ENCODE measurements at places on chromosomes 4 and X.

GRCh38 chr4:61493041-61493440 is 292.9 kb downstream of the ADGRL3 start:
- no peak for DNase-seq

- DNase-seq, result no peak
Measured at GRCh38 chr4:163806653-163807052, 312.2 kb downstream of the TMA16 start.

DNA sequence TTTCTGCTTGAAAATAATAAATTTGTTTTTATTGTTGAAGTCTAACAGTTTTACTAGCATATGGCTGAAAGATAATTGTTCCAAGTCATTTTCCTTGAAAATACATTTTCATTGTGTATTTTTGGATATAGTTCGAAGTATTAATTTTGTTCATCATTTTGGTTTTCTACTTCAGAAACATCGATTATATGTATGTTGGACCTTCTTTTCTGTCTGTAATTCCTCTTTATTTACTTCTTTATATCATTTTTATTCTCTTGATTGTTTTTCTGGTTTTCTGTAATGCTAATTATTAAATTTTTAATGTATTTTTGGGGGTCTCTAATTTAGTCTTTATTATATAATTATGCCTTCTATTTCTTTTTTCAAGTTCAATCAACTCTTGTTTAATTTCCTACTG is 407.1 kb upstream of the FRG1 start:
- no peak for DNase-seq

- DNase-seq, result no peak
Measured at GRCh38 chrX:30657196-30658161, 4.3 kb downstream of the GK start.

- no peak for DNase-seq
Measured at GRCh38 chrX:64571011-64571410, 175.8 kb upstream of the MTMR8 start.

DNA sequence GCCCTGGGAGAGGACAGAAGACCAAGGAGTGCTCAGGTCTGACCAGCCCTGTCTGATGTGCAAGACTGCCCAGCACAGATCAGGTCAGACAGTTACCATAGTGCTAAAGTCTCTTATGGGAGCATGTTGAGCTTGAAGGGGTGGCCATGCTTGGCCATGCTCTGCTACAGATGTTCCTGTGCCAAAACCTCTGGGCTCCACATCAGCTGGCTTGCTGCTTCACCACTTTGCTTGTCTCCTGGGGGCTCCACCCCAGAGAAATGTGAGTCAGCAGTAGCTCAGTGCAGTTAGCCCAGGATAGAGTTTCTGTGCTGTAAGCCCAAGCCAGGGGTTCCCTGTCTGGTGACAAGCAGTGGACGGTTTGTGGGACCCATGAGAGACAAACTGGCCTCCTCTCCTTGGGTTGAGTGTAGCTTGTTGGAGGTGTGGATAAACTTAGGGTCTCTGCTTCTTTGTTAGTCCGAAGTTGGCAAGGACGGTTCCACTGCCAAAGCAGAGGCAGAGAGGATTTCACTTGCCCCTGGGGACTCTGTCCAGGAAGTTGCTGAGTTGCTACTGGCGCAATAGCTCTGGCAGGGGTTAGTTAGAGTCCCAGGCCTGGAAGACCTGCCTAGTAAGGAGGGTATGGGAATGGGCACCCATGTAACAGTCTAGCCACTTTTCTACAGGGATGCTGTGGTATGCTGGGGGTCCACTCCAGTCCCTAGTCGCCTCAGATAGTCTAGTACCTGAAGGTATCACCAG is 8.7 kb upstream of the TMSB15C start:
- DNase-seq, result no peak

All from right kidney (tissue), 9 donors.